Osteoblast (primary cell): ENCODE measurements at places on chromosomes 1 and 21. TPM values are rescaled to one million over a fixed set of nuclear protein-coding genes. Genes with fewer than 3 reads are reported as not detected.

DNA sequence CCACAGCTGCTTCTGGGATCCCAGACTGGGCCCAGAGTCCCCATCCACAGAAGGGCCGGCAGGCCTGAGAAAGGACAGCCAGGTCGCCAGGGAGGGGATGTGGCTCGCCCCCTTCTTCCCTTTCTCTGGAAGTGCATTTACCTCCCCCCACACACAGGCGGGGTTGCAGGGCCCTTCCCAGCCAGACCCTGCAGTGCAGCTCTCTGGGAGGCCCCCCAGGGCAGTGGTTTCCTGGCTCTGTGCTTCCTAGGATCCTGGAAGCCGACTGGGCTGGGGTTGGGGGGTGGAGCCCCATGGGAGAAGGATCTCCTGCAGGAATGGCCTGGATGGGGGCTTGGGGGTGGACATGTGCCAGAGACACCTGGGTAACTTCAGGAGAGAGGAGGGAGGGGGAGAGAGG is 4.2 kb upstream of the COL6A1 start:
- H3K4me3 ChIP-seq: no peak overlapping the region
- no peak overlapping the region for H3K27ac ChIP-seq
- peaks cover 34% of the 10 kb centered on the region for H3K4me1 ChIP-seq
- no peaks in the 10 kb centered on the region for H3K27me3 ChIP-seq
- peak; percentile 80 for DNase-seq
- no peaks in the 10 kb centered on the region for H3K36me3 ChIP-seq

DNA sequence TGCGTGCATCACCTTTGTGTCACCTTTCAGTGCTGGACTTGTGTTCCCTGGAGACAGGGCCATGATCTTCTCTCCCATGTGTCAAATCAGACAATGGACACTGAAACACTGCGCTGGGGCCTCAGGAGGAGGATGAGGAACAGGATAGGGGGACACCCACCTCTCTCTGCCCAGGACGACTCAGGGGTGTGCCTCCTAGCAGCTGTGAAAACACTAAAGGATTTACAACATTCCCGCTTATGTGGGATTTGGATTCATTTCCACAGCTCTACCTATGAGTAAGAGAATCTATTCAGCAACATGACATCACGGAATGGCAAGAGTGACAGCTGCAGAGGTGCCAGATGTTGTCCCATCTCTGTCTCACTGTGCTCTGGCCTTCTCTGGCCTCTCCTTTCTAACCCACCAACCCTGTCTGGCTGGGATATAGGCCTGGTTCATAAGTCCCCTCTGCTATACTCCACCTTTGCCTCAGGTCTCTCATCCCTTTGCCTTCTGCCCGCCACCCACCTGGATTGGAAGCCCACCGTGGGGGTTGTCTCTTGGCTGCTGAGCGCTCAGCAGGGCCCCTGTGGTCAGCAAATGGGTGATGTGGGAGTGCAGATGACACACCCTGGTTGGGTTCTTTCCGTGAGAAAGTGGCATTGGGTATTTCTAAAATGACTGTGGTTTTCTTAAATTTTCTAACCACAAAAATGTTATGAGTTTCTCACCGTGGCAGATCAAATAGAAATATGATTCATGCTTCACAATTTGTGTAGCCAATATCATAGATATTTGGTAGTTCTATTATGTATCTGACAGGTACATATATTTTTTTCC is 47.1 kb upstream of the TLR5 start:
- DNase-seq: peak; percentile 93
- no peaks in the 10 kb centered on the region for H3K36me3 ChIP-seq
- H3K27me3 ChIP-seq: peaks cover 15% of the 10 kb centered on the region
- peaks cover 12% of the 10 kb centered on the region for H3K4me1 ChIP-seq
- peak overlapping the region; percentile 40 for H3K27ac ChIP-seq
- no peak overlapping the region for H3K4me3 ChIP-seq

DNA sequence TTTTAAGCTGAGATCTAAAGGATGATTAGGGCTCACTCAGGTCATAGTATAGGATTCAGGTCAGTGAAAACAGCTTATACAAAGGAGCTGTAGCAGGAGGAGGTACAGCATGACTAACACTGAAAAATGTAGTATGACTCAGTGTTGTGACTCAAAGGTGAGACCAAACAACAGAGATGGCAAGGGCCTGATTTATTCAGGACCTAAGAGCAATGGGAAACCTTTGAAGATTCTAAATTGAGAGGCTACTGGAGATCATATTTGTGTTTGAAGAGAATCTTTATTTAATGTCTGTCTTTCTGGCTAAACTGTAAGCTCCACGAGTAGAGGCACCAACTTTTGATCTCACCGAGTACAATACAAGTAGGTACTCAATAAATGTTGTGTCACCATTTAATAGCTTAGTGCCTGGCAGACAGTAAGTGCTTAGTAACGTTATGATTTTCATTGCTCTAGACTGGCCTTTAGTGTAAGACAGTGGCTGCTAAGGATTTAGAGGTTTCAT is 43.5 kb downstream of the PRKAA2 start:
- no peak overlapping the region for H3K4me3 ChIP-seq
- H3K36me3 ChIP-seq: no peaks in the 10 kb centered on the region
- DNase-seq: peak; percentile 60
- H3K4me1 ChIP-seq: peaks cover 8% of the 10 kb centered on the region
- H3K27ac ChIP-seq: no peak overlapping the region
- no peaks in the 10 kb centered on the region for H3K27me3 ChIP-seq

The PCSK9 gene
- 3.5 and 6.5 TPM in 2 replicates for total RNA-seq

The MPZ gene
- total RNA-seq: 0.88 and 2.2 TPM in 2 replicates

The VHLL gene
- not detected in 2 replicates for total RNA-seq

DNA sequence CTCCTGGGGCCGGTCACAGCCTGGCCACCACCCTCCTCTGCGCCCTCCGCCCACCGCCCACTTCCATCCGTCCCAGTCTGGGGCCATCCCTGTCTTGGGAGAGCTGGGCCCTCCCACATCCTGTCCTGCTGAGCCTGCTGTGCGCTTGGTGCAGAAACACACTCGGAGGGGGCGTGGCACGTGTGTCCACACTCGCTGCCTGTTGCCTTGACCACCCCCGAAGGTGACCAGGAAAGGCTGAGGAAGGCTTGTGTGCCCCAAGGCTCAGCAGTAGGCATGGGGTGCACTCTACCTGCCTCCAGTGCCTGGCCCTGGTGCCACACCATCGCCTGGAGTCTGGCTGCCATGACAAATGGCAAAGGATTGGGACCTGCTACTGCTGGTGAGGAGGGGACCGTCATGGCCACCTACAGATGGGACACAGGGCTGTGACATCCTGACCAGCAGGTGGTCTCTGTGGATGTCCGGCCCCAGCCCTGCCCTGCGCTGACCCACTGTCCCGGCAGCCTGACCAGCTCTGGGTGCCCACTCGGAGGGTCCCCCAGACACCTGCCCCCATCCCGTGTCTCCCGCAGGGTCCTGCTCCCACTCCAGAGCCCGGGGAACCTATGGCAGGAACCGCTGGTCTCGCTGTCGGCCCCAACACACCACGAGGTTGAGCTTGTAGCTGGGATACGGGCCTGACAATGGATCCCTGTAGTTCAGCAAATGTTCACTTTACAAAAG is 23.2 kb upstream of the PTTG1IP start:
- peaks cover 7% of the 10 kb centered on the region for H3K27me3 ChIP-seq
- H3K27ac ChIP-seq: no peak overlapping the region
- DNase-seq: no peak
- H3K4me3 ChIP-seq: no peak overlapping the region
- no peaks in the 10 kb centered on the region for H3K4me1 ChIP-seq
- H3K36me3 ChIP-seq: no peaks in the 10 kb centered on the region

DNA sequence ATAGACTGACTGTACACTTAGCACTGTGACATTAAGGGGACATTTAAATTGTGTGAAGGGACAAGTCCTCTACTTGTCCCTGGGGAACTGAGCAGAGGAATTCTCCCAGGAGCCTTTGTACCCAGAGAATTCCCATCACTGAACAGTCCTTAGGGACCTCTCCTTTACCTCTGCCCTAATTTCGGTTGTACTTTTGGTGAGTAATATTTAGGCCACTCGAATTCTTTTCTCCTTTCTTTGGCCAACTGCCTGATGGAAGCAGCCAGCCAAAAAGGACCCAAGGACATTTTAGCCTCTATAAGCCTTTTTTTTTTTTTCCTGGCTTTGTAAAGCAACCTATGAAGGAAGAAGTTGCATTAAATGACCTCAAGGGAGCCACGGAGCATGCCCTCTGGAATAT is 71.5 kb downstream of the NR5A2 start:
- peak; percentile 73 for DNase-seq
- H3K4me3 ChIP-seq: no peak overlapping the region
- peaks cover 5% of the 10 kb centered on the region for H3K4me1 ChIP-seq
- no peaks in the 10 kb centered on the region for H3K36me3 ChIP-seq

GRCh38 chr21:45643021-45643980 is at the start of gene PCBP3:
TSS of gene PCBP3 (plus strand) at chr21:45643725. CDS start at chr21:45850086, 206,361 bp downstream.
- H3K4me1 ChIP-seq: peaks cover 4% of the 10 kb centered on the region
- H3K36me3 ChIP-seq: no peaks in the 10 kb centered on the region
- H3K27me3 ChIP-seq: peaks cover 26% of the 10 kb centered on the region
- peak within 1 kb of the TSS; percentile 58 for H3K4me3 ChIP-seq

The PRAMEF7 gene
- total RNA-seq: not detected in 2 replicates

The NDUFS5 gene
- total RNA-seq: 240 and 243 TPM in 2 replicates

DNA sequence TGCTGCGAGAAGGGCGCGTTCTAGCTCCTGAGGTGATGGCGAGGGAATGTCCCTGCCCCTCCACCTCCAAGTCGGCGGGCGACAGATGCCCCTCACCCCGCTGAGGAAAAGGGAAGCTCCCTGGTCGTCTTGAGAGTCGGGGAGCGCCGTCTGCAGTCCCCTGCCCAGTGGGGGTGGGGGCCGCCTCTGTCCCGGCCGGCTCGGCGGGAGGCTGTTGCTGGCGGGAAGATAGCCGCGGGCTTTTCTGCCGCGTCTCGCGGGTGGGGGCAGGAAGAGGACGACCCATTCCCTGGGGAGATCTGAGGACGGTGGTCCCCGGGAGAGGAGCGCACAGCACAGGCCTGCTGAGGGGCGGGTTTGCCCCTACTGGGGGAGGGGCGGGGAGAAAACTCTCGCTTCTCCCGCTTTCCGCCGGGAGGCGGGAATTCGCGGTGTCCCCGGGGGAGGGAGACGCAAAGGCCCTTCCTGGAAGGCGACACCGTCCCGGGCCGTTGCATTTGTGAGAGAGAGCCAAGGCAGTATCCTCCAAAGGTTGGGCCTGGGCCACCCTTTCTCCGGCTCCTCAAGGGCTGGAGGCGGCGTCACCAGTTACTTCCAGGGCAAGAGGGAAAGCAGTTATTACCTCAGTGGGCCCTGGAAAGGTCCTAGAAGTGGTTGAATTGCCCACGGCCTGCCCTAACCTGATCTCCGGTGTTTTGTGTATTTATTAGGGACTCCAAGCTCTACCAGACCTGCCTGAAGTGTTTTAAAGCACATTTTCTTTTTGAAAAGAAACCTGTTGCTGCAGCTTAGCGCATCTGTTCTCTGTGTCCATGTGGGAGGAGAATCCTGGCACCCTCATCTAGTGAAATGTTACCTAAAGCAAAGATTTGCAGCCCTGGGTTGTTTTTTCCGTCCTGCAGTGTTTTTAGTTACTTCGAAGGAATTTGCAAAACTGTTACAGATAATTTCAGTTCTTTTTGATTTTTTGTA is 648 bp downstream of the S100PBP start:
- peak; percentile 88 for DNase-seq
- no peaks in the 10 kb centered on the region for H3K27me3 ChIP-seq
- H3K4me3 ChIP-seq: peak overlapping the region; percentile 92
- peaks cover 18% of the 10 kb centered on the region for H3K4me1 ChIP-seq

The DENND2C gene
- 8.3 and 8.8 TPM in 2 replicates for total RNA-seq

- no peaks in the 10 kb centered on the region for H3K27me3 ChIP-seq
- peak; percentile 34 for DNase-seq
- H3K4me3 ChIP-seq: no peak overlapping the region
- H3K27ac ChIP-seq: no peak overlapping the region
Measured at GRCh38 chr1:66853379-66853778, 52.3 kb upstream of the INSL5 start.

DNA sequence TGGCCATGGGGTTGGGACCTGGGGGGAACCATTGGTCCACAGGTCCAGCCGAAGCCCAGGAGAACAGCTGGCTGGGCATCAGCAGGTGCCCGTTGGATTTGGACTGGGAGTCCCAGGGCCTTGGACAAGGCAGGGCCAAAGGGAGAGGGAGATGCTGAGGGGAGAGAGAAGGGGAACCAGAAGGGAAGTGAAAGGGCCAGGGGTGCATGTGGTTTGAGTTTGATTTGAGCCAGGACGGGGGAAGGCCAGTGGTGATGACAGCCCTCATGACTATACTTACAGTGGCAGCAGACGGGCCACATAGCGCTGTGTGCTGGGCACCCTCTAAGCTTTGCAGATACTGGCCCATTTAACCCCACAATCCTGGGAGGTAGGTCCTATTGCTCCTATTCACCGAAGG is 18.8 kb downstream of the AGRN start:
- no peak for DNase-seq
- H3K27ac ChIP-seq: no peak overlapping the region
- H3K27me3 ChIP-seq: peaks cover 7% of the 10 kb centered on the region
- no peak overlapping the region for H3K4me3 ChIP-seq
- no peaks in the 10 kb centered on the region for H3K36me3 ChIP-seq

The ADAMTS4 gene
- 1.4 and 3.5 TPM in 2 replicates for total RNA-seq

GRCh38 chr21:25956993-25957714 is 213.4 kb downstream of the APP start:
- H3K27ac ChIP-seq: peak overlapping the region; percentile 26
- peaks cover 4% of the 10 kb centered on the region for H3K36me3 ChIP-seq
- DNase-seq: peak; percentile 25
- peaks cover 11% of the 10 kb centered on the region for H3K4me1 ChIP-seq
- H3K4me3 ChIP-seq: no peak overlapping the region
- H3K27me3 ChIP-seq: no peaks in the 10 kb centered on the region

The SLAMF6 gene
- not detected in 2 replicates for total RNA-seq

The RNF220 gene
- 53.2 and 58.3 TPM in 2 replicates for total RNA-seq

- H3K36me3 ChIP-seq: no peaks in the 10 kb centered on the region
- H3K4me1 ChIP-seq: no peaks in the 10 kb centered on the region
- DNase-seq: no peak
- H3K27ac ChIP-seq: no peak overlapping the region
Measured at GRCh38 chr21:32946654-32947053, 79.1 kb upstream of the OLIG2 start.

GRCh38 chr1:166925810-166926478 is 49.4 kb downstream of the ILDR2 start:
- no peaks in the 10 kb centered on the region for H3K36me3 ChIP-seq
- H3K27me3 ChIP-seq: peaks cover 25% of the 10 kb centered on the region
- H3K4me3 ChIP-seq: no peak overlapping the region
- DNase-seq: peak; percentile 90
